ENCODE measurements at places on chromosomes 4 and X. TPM values are rescaled to one million over a fixed set of nuclear protein-coding genes. Genes with fewer than 3 reads are reported as not detected.

The SMIM31 gene
- not detected for total RNA-seq

The S100P gene
- not detected for total RNA-seq

The TLR3 gene
- 3.7 TPM for total RNA-seq

The COQ2 gene
- 10.1 TPM for total RNA-seq

The VCX gene
- total RNA-seq: not detected

The SOD3 gene
- total RNA-seq: 136 TPM

The PNCK gene
- total RNA-seq: 0.06 TPM

The GABRA4 gene
- total RNA-seq: 0.12 TPM

The IL13RA2 gene
- 451 TPM for total RNA-seq

The MUC7 gene
- not detected for total RNA-seq

The P2RY10 gene
- total RNA-seq: not detected

The CHRDL1 gene
- not detected for total RNA-seq

The MAGEB1 gene
- total RNA-seq: not detected

The TEX11 gene
- total RNA-seq: not detected
